AG10803 (cell line): ENCODE measurements at places on chromosomes 11 and 22.

DNA sequence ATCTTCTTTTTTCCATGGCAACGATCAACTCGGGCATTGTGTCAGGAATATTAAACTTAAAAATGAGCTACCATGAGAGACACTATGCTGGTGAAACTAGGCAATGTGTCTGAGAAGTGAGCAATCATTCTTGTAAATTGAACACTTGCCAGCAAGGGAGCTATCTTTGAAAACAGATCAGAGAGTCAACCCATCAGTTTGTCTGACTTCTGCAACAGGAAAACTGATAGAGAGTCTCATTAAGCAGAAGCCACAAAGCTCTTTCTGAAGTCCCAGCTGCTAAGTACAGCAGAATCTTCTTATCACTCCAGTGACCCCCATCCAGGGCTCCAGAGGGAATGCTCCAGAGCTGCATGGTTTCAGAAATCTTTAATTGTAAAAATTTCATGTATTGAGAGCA, 114.7 kb downstream of the MSANTD4 start:
- DNase-seq = no peak

DNA sequence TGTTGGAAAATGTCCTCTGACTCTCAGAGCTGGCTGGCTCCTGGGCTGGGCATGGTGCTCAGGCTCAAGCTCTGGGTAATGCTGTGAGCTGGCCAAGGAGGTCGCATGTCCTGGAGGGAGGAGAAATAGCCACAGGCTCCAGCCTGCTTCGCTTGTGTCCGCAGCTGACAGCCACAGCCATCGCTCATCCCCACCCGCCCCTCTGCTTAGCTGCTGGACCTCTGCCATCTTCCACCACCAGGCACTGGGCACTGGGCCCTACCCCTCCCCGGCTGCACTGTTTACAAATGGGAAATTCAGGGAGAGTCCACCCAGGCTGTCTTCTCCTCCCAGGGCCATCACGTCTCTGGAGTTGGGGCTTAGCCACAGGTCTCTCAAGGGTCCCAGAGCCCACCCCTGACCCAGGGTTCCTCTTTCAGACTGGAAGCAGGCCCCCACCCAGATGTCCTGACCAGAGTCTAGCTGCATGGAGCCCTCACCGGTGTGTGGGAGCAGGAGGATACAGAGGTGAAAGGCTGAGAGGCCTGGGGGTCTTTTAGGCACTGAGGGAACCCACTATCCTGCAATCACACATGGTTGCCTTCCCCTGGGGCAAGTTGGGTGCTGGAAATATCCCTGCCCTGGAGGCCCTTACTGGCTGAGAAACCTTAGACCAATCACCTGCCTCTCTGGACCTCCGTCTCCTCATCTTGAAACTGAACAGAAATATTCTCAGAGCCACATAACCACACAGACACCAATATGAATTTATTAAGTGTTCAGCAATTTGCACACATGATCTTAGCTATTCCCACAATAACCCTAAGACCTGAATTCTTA, 62.7 kb downstream of the CD82 start:
- peak; percentile 33 for DNase-seq

GRCh38 chr22:48835364-48835763, 992.3 kb downstream of the BRD1 start:
- no peak for DNase-seq

DNA sequence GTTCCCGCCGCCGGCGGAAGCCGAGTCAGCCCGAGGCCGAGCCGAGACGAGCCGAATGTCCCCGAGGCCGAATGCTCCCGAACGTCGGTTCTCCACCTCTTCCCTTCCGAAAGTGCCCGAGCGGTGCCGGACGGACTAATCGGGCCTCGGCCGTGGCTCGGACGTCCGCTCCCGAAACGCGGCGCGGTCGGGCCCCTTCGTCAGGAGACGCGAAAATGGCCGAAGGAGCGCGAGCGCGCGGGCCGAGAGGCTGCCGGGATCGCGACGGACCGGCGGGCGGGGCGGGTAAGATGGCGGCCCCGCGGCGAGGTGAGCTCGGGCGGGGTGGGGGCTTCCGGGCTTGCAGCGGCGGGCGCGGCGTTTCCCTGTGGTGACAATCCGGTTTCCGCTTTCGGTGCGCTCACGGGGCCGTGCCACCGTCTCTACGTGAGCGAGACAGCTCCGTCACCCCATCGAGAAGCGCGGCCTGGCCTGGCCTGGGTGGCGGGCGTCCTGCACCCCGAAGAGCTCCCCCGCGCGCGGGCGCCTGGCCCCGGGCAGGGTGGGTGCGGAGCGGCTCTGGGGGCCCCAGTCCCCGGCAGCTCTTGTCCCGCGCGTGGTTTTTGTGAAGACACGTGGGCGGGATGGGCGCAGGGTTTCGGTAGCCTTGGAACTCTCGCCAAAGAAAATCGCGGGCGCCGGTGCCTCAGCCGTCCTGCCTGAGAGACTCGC, at the start of gene TMEM80:
Gene TMEM80, plus strand, starts transcription at position 279 of the 711 bp plus-strand sequence. Its CDS starts 12 bp downstream, at position 291.
- DNase-seq = peak; percentile 96

- peak; percentile 29 for DNase-seq
Observed at GRCh38 chr11:15197696-15198095, 83.0 kb downstream of the INSC start.

- DNase-seq = no peak
Observed at GRCh38 chr22:21591695-21592094, 24.2 kb downstream of the UBE2L3 start.

DNA sequence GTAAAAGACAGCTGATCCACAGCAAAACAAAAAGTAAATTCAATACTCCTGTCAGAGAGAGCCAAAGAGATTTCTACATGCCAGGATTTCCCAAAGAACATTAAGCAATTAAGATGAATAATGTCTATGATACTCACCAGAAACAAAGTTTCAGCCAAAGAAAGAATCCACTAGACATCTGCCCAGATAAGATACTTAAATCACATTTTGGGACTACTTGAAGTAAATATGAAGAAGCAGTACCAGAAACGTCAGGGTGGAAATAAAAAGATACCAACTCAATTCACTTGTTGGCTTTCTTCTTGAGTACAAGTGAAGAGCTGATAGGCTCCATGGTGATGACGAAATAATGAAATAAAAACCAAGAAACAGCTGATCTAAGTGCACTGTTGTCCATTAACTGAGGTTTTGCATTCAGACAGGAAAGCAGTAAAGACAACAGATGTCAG, 31.6 kb upstream of the ARHGAP32 start:
- DNase-seq = peak; percentile 78

DNA sequence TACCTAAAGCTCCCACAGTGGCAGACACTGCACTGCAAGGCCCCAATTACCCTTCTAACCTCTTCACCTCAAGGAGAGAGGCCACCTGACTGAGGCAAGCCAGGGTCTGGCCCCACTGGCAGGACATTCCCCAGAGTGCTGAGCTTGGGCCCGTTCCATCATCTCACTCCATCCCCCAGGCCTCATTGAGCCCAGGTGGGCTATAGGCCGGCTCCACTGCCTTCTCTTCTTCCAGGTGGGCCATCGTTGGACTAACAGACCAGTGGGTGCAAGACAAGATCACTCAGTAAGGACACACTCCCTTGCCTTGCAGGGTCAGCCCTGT, 19.1 kb downstream of the CDC45 start:
- no peak for DNase-seq

- peak; percentile 52 for DNase-seq
Observed at GRCh38 chr11:35077709-35078469, 61.1 kb upstream of the CD44 start.

GRCh38 chr11:45341372-45341771, 55.2 kb upstream of the SYT13 start:
- DNase-seq = no peak

- DNase-seq = no peak
Observed at GRCh38 chr22:19478045-19478900, 720 bp downstream of the UFD1 start.

DNA sequence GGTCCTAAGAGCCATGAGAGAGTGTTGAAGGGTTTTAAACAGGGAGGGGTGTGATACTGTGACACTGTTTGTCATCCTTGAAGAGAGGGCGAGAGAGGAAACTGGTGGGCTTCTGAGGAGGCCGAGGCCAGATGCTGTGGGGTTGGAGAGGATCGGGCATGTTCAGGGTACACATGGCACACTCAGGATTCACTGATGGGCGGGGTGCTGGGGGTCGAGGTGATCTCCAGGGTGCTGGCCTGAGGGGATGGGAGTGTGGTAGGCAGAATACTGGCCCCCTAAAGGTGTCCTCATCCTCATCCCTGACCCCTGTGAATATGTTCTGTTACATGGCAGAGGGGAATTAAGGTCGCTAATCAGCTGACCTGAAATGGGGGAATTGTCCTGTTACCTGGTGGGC, 7.3 kb downstream of the TBC1D22A start:
- no peak for DNase-seq

- peak; percentile 70 for DNase-seq
Observed at GRCh38 chr22:17830043-17830961, 56.0 kb upstream of the BID start.

GRCh38 chr11:83571302-83571701, 285.1 kb upstream of the CCDC90B start:
- DNase-seq = peak; percentile 67

GRCh38 chr11:117589063-117589462, 208.0 kb downstream of the DSCAML1 start:
- DNase-seq = no peak

- peak; percentile 82 for DNase-seq
Observed at GRCh38 chr11:117316197-117316961, at the start of gene BACE1. BACE1 (minus strand) TSS chr11:117316256; CDS start chr11:117315795, 461 bp downstream.

DNA sequence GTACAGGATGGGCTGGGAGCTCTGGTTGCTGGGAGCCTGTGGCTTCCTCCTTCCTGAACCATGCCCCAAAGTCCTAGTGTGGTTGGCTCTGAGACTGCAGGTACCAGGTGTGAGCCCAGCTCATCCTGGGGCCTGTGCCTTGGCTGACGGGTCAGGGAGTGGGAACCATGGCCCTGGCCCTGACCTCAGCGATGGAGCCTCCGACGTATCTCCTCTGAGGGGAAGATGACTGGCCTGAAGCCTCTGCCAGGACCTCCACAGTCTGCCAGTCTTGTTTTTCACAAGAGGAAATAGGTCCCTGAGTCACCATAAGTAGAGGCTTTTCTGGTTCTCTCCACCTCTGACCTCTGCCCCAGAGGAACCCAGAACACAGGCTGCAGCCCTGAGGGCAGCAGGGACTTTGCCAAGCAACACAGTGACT, 3.4 kb downstream of the RCE1 start:
- DNase-seq = no peak

DNA sequence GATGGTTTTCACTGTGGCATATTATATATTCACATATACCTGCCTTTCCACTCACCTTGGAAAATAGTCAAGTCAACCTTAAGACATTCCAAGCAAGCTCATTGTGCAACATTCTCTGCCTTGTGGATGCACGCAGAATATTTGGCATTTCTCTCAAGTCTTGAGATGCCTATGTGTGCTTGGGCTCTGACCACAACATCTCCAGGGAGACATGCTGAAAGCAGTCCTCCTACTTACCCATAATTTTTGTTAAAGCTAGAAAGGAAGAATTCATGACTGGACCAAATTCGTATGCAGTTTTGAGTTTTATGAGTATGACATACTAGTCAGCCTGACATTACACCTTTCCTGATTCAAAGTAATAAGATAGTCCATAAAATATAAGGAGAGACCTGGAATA, 684.0 kb downstream of the OPCML start:
- DNase-seq = peak; percentile 94

DNA sequence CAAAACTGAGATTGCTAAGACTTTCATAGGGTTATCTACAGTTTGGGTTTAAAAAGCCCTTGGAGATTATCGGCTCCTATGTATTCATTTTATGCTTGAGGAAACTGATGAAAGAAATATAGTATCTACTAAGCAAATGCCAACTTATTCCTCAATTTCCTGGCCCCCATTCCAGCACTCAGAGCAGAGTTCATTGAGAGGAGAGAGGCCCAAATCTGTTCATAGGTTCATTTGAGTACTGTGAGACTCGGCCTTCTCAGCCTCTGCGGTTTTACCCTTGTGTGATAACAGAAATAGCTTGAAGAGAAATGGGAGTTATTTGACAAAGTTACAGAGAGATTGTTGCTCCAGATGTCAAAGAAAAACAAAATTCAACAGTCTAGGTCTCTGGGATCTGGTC, 226.7 kb upstream of the ARHGAP42 start:
- DNase-seq = no peak

DNA sequence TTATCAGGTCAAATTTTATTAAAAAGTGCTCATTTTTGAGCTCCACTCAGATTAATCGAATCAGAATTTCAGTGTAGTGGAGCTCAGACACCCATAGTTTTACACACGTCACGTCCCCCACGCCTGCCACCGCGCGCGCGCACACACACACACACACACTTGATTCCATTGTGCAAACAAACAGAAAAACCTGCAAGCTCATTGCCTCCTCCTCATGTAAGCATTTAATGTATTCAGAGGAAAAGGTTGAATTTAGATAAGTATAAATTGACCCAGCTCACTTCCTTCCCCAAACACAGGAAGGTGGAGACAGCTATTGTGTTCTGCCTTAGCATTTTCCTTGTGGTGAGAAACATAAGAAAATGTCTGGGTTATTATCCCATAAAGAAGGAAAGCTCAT, 336.7 kb downstream of the LUZP2 start:
- no peak for DNase-seq

DNA sequence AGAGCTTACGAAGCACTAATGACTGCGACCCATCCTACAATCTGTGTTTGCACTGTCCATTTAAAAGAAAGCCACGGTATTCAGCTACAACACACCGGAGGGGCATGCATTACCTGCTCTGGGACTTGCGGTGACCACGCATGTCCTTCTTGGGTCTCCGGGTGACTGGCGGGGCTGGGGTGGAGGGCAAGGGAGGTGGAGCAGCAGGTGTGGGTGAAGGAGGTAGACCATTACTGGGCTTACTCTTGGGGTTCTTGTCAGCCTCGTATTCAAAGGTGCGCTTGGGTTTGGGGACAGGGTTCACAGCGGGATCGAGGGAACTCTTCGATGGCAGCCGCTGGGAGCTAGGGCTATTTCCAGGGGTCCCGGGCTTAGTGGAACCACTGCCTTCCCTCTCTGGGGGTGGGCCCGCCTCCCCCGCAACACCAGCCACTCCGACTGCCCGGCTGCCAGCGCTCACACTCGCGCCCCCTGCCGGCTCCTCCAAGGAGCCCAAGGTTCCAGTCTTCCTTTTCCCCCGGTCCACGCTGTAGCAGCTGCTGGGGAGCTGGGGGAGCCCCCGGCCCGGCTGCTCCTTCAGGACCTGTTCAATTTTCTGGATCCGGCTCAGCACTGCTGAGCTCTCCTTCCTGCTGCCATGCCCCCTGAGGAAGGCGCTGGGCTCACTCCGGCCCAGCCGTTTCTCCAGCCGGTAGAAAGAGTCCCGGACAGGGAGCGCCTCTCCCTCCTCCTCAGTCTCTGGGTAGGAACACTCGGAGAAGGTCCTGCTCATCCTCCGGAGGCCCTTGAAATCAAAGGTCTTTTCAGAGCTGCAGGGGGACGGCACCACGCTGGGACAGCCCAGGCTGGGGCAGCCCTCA, 47.5 kb downstream of the RPL27A start:
- DNase-seq = no peak

DNA sequence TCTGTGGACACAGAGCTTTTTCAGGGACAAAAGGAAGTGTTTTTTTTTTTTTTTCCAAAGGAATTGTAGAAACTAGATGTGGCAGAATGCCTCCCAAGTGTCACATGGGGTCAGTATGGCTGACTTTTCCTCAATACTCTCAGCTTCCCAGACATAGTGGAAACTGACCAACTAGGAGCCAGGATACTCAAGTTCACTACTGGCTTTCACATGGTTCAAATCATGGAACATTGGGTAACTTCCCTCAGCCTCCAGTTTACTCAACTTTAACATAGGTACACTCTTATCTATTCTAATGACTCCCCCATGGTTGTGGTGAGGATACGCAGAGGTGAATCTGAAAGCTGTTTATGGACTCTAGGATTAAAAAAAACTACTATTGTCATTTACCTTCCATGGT, 1.4 kb downstream of the SLC5A1 start:
- DNase-seq = no peak
